ENCODE measurements at places on chromosomes 2 and 18.

DNA sequence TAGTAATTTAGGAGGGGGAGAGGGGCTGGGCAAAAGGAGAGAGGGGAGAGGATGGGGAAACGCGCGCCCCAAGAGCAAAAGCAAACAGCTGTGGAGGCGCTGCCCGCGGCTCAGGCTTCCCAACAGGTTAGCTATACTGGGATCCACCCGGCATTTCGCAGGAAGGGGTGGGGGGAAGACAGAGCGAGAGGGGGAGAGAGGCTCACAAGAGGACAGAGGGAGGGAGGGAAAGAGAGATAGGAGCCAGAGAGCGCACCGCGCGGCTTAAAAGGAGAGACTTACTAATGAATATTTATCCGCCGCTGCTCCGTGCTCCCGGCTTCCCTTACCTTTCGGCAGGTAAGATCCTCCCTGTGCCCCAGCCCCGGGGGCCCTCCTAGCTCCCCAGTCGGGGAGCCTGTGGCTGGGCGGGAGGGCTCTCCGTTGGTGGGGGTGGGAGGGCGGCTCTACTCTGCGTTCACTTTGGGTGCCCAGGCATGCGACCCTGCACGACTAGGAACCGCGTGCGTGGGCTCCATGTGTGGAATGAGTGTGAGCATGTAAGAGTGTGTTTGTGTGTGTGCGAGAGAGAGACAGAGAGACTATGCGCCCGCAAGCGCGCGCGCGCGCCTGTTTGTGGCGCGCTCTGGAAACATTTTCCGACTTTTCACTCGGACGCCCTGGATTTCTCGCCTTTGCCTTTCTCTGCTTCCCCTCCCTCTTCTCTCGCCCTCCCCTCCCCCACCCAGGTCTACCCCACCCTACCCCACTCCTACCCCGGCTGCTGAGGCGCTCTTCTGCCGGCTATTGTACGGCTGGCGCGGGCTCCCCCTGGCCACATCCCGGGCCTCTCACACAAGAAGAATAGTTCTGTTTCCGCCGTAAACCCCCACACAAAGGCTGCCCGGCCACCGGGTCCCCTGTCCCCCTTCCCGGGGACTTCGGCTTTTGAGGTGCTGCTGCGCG is 7.2 kb upstream of the SIX3 start:
- DNase-seq: no peak

DNA sequence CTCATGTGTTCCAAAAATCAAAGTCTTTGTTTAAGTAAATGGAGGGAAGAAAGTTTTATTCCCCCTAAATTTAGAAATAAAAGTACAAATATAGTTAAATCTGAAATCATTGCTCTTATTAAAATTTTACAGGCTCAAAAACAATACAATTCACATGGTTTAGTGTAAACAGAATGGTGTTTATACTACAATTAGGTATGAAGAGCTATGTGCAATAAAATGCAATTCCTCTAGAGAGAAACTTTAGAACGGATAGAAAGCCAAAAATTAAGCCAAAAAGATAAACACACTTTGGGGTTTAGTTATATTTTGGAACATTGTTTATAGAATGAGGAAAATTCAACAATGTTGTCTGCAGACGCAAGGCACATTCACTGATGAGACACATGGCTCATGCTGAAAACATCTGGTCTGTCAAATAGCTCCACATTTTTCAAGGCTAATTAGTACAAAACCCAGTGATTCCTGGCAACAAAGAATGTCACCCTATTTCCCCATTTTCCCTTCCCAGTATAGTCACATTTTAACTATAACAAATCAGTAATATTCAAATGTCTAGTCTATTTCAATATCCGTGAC is 103.3 kb downstream of the EXOC6B start:
- DNase-seq: no peak

DNA sequence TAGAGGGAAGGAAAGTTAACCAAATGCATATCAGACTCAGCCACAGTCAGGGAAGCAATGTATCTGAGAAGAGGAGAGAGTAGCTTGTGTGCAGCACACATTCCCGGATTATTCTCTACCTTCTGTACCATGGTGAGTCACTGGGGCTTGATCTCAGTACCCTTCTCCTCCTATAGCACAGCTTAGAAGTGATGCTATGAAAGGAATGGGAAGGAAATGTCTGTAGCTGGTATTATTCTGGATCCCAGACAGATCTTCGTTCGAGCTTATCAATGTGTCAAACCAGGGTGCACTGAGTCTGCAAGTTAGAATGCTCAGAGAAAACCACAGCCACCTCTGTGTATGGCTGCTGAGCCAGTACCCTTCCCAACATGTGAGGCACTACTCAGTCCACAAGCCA is 88.0 kb upstream of the NFU1 start:
- no peak for DNase-seq

GRCh38 chr2:215775106-215775505 is 238.2 kb downstream of the MREG start:
- no peak for DNase-seq

GRCh38 chr2:143473820-143474219 is 344.6 kb downstream of the ARHGAP15 start:
- DNase-seq: no peak

GRCh38 chr2:33673937-33674336 is 74.8 kb upstream of the FAM98A start:
- peak; percentile 23 for DNase-seq
